ENCODE measurements at places on chromosomes 5 and 9. TPM values are rescaled to one million over a fixed set of nuclear protein-coding genes. Genes with fewer than 3 reads are reported as not detected.

MLANA gene
- total RNA-seq, result not detected

SLC46A2 gene
- not detected for total RNA-seq

LCN15 gene
- not detected for total RNA-seq

PLK2 gene
- total RNA-seq, result 3.0 TPM

PCDHB3 gene
- not detected for total RNA-seq

MCIDAS gene
- not detected for total RNA-seq

DNA sequence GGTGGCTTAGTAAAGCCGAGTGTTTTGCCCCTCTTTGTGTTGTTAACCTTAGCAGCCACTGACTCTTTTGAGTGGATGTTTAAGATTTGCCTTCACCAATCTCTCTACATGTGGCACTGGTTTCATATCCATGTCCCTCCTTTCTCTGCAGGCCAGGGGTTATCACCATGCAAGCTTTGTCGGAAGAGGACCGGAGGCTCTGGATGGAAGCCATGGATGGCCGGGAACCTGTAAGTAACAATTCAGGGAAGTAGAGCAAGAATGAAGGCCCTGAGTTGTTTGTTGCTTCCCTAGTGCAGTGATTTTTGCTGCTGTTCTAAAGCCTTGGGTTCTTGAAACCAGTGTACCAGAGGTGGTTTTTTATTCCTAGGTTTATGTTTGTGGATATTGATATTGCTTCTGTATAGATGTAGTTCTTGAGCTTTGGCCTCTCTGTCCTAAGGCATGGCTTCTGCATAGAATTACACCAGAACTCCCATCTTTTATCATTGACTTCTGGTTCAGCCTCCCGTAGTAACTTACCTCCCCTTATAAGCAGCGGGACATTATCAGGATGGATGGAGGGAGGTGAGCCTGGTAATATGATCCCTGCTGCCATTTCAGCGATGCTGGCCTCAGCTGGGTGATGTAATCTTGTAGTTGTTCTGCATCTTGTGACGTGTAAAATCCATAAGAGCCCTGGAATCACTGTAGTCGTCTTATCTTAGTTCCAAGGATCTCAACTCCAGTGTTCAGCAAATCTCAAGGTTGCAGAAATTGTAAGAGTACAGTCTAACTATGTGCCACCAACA is 161.9 kb downstream of the ARHGAP26 start:
- peaks cover 16% of the 10 kb centered on the region for H3K36me3 ChIP-seq
- peaks cover 16% of the 10 kb centered on the region for H3K4me1 ChIP-seq

DNA sequence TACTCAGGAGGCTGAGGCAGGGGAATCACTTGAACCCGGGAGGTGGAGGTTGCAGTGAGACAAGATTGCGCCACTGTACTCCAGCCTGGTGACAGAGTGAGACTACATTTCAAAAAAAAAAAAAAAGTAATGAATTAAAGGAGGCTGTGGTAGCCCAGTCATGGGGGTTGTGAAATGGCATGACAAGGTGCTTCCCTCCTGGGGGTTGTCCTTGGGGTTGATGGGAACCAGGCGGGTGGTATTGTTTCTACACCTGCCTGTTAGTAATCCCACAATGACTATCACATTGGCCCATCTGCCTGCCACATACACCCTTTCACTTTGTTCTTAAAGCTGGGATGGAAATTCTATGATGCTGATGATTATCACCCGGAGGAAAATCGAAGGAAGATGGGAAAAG is 5.6 kb downstream of the IDNK start:
- no peak for DNase-seq
- H3K27ac ChIP-seq, result no peak overlapping the region
- peaks cover 14% of the 10 kb centered on the region for H3K4me1 ChIP-seq
- no peak overlapping the region for H3K4me3 ChIP-seq
- H3K36me3 ChIP-seq, result no peaks in the 10 kb centered on the region
- no peaks in the 10 kb centered on the region for H3K27me3 ChIP-seq

GRCh38 chr9:97704851-97705250 is 7.7 kb upstream of the XPA start:
- DNase-seq, result no peak
- no peak overlapping the region for H3K27ac ChIP-seq
- H3K36me3 ChIP-seq, result no peaks in the 10 kb centered on the region
- H3K4me1 ChIP-seq, result peaks cover 13% of the 10 kb centered on the region
- H3K27me3 ChIP-seq, result peaks cover under 1% of the 10 kb centered on the region

DNA sequence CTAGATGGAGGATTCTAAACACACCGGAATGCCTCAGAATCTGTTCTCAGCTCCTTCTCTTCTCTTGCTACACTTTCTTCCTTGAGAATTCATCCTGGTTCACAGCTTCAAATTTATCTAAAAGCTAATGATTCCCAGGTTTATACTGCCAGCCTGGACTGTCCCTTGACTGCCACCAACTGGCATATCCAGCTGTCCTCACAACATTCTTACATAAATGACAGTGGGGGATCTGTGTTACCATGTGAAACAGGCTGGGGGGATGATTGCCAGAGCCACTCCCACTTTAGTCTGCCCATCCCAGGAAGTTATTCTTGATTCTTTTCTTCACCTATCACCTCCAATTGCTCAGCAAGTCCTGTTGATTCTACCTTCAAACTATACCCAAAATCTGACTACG is 27.2 kb upstream of the ZFR start:
- no peak overlapping the region for H3K27ac ChIP-seq
- no peaks in the 10 kb centered on the region for H3K36me3 ChIP-seq
- no peaks in the 10 kb centered on the region for H3K27me3 ChIP-seq
- no peak for DNase-seq
- no peak overlapping the region for H3K4me3 ChIP-seq
- no peaks in the 10 kb centered on the region for H3K4me1 ChIP-seq

- H3K36me3 ChIP-seq, result no peaks in the 10 kb centered on the region
- no peaks in the 10 kb centered on the region for H3K27me3 ChIP-seq
- no peak overlapping the region for H3K4me3 ChIP-seq
- H3K27ac ChIP-seq, result no peak overlapping the region
These were observed 234.8 kb upstream of the WWC1 start for GRCh38 chr5:168056499-168057182.

DNA sequence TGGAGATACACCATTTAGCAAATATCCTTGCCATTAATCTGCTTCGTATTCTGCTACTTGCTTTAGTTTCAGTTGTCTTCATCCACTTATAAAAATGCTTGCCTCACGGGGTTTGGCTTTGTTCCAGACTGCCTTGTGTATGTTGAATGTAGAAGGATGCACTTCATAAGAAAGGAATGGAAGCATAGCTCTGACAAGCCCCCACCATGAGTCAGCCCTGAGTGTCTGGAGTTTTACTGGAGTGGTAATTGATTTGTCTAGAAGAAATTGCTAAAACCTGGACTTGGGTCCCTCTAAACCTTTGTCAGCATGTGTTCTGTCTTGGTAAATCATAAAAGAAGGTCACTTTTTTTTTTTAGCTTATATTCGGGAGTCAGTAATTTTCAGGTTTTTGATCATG is 4.6 kb downstream of the TEX48 start:
- peaks cover 6% of the 10 kb centered on the region for H3K4me1 ChIP-seq
- no peak overlapping the region for H3K4me3 ChIP-seq
- H3K36me3 ChIP-seq, result no peaks in the 10 kb centered on the region
- H3K27me3 ChIP-seq, result peaks cover 9% of the 10 kb centered on the region

DNA sequence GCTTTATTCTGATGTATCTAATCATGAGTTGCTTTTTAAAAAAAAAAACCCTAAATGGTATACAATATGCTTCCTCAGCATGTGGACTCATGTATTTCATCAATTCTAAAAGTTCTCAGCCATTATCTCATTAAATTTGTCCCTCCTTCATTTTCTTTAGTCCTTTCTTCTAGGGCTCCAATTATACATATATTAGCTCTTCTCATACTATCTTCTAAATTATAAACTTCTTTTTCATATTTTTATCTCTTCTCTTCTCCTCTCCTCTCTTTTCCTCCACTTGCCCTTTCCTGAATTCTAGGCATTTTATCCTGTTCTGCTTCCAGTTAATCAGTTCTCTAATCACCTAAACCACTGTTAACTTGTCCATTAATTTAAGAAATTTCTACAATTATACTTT is 55.0 kb upstream of the IL33 start:
- H3K36me3 ChIP-seq, result no peaks in the 10 kb centered on the region
- no peaks in the 10 kb centered on the region for H3K27me3 ChIP-seq
- H3K4me3 ChIP-seq, result no peak overlapping the region
- no peak for DNase-seq
- H3K4me1 ChIP-seq, result no peaks in the 10 kb centered on the region
- no peak overlapping the region for H3K27ac ChIP-seq

DNA sequence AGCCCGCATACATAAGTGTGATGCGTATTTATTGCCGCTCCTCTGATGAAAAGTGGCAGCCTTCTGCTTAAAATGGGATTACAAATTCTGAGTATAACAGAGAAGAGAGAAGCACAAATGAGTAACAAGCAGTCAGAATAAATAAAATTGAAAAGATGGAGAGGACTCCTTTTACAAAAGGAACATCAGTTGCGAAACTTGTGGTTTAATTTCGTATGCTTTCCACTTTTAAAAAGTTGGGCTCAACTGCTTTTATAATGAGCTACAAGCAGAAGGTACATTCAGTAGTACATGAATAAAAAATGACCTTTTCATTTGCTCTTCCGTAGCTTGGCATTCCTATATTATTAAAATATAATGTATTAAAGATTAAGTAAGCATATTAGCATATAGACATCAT is 320.0 kb downstream of the FBXL17 start:
- H3K4me1 ChIP-seq, result no peaks in the 10 kb centered on the region
- no peak overlapping the region for H3K4me3 ChIP-seq
- H3K27me3 ChIP-seq, result no peaks in the 10 kb centered on the region
- no peak overlapping the region for H3K27ac ChIP-seq

- DNase-seq, result no peak
- no peaks in the 10 kb centered on the region for H3K27me3 ChIP-seq
- H3K36me3 ChIP-seq, result no peaks in the 10 kb centered on the region
- H3K4me3 ChIP-seq, result no peak overlapping the region
- H3K27ac ChIP-seq, result no peak overlapping the region
These were observed 37.4 kb upstream of the SSBP2 start for GRCh38 chr5:81788329-81788728.

GRCh38 chr5:26802944-26803343 is 235.4 kb downstream of the CDH9 start:
- no peaks in the 10 kb centered on the region for H3K36me3 ChIP-seq
- H3K27ac ChIP-seq, result no peak overlapping the region
- no peaks in the 10 kb centered on the region for H3K4me1 ChIP-seq
- H3K4me3 ChIP-seq, result no peak overlapping the region
- H3K27me3 ChIP-seq, result no peaks in the 10 kb centered on the region
- no peak for DNase-seq

GRCh38 chr5:78157001-78157400 is 137.5 kb downstream of the AP3B1 start:
- H3K27ac ChIP-seq, result no peak overlapping the region
- no peak overlapping the region for H3K4me3 ChIP-seq
- peaks cover 7% of the 10 kb centered on the region for H3K36me3 ChIP-seq
- H3K4me1 ChIP-seq, result no peaks in the 10 kb centered on the region
- H3K27me3 ChIP-seq, result no peaks in the 10 kb centered on the region

DNA sequence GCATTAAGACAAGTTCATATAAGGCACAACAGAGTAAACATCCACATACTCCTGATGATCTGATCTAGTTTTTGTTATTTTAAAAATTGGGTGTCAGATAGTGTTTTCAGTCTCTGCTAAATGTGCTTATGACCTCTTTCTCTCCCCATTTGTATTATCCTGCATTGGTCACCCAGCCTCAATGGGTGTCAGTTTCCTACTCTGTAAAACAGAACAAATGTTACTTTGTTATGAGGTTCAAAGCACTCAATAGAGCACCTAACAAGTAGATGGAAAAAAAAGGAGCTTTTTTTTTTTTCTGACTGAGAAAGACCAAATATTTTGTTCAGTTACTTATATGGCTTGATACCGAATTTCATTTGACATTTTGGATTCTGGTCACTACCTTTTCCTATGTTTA is 33.6 kb upstream of the RASGRF2 start:
- H3K4me3 ChIP-seq, result no peak overlapping the region
- H3K27ac ChIP-seq, result no peak overlapping the region
- no peaks in the 10 kb centered on the region for H3K36me3 ChIP-seq
- no peak for DNase-seq

GRCh38 chr9:715743-716400 is 125.6 kb upstream of the DMRT1 start:
- no peak overlapping the region for H3K4me3 ChIP-seq
- no peaks in the 10 kb centered on the region for H3K36me3 ChIP-seq
- H3K4me1 ChIP-seq, result no peaks in the 10 kb centered on the region
- no peak for DNase-seq
- H3K27me3 ChIP-seq, result no peaks in the 10 kb centered on the region

GRCh38 chr5:78779262-78779661 is 130.7 kb upstream of the LHFPL2 start:
- no peaks in the 10 kb centered on the region for H3K36me3 ChIP-seq
- DNase-seq, result no peak
- no peak overlapping the region for H3K4me3 ChIP-seq
- no peaks in the 10 kb centered on the region for H3K27me3 ChIP-seq
- H3K4me1 ChIP-seq, result no peaks in the 10 kb centered on the region

DNA sequence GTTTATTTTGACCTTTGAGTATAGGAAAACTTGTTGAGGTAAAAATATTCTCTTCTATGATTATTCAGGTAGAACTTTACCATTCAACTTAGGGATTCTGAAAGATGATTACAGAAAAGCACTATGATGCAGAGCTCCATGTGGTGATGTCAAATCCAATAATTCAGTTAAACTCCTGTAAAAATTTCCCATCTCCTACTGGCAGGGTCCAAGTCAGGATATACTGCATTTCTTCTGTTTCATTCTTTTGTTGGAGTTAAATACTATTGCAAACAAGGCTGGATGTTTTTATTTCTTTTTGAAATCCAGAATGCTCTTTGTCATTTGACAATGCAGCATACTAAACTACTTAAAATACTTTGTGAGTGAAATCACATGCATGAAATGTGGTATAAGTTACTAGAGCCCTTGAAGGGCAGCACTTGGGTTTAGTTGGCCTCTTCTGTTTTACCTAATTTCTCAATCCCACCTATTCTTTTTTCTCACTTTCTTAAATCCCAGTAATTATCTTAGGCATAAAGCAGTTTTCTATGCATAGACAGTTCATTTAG is 204.5 kb downstream of the FBXL7 start:
- no peak overlapping the region for H3K27ac ChIP-seq
- no peaks in the 10 kb centered on the region for H3K36me3 ChIP-seq
- no peak overlapping the region for H3K4me3 ChIP-seq
- no peaks in the 10 kb centered on the region for H3K27me3 ChIP-seq
- H3K4me1 ChIP-seq, result no peaks in the 10 kb centered on the region

- no peak for DNase-seq
- no peaks in the 10 kb centered on the region for H3K27me3 ChIP-seq
- no peaks in the 10 kb centered on the region for H3K36me3 ChIP-seq
These were observed 34.0 kb upstream of the FLT4 start for GRCh38 chr5:180683220-180683922.

DNA sequence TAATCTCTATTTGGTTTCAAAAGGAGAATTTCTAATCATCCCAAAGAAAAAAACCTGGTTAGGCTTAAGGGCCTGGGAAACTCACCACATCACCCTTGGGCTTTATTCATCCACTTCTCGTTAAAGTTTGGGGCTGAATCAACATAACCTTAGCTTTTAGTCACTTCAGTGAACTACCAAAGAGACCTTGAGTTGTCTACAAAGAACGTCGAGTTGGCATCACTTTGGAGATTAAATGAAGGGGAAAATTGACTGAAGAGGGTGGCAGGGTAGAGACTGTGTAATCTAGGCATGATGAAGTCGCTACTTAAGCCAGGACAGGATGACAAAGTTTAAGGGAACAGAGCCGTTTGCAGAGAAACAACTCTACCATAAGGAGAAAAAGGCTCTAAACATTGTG is 341.4 kb downstream of the RAB3C start:
- no peaks in the 10 kb centered on the region for H3K36me3 ChIP-seq
- DNase-seq, result no peak
